ENCODE measurements at places on chromosomes 2 and 18.

DNA sequence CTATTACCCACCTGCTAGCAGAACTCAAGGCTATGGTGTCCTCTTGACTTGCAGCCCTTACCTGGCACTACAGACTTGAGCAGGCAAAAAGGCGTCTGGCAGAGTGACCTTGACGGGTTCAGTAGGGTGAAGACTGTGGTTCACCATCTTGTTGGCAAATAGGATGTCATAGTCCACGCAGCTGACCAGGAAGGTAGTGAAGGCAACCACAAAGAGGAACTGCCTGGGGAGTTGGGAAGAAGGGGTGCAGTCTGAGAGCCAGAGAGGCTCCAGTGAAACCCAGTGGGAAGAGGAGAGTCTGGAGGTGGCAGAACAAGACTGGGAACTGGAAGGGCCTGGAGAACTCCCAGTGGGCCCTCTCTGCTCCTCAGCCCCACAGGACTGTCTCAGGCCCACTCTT is 4.1 kb downstream of the ATG9A start:
- no peak for DNase-seq

DNA sequence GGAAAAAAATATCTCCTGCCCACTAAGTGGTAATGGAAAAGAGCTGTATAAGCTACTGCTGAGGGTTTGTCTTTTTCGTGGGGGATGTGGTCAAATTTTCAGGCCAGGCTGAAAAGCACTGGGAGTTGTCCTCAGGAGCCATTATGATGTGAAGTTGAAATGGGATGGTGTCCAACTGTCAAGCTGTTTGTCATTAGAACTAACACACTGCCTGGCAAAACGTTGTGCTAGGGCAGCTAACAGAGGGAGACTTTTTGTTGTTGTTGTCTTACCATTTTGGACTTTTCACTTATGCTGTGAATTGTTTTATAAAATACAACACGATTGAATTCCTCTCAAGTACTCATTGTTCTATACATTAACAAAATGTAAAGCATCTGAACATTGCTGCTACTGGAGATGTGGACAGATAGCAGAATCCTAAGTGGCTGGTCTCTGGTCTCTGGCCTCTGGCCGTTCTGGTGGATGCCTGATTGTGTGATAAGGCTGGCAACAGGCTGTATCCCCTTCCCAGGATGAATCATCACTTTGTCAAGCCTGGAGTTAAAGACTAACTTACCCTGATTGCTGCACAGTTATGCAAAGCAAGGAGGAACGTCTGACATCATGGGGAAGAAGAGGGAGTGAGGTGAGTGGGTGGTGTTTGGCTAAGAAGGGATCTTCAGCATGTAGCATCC is 2.3 kb downstream of the MYO1B start:
- DNase-seq: peak; percentile 96

DNA sequence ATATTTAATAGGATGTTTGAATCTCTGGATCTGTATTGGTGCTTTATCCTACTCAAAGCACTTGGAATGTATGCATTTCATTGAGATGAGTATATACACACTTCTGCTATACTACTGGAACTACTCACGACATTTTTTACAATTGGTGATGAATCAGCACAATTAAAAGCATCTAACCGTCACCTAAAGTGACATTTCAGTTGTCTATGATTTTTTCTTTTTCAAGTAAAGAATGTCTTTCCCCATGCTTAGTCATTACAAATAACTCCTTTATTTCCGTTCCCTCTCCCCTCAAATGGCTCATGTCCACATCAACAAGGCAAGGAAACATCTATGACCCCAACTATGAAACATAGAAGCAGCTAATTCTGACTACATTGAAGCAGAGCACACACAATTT is 77.3 kb downstream of the CLIP4 start:
- no peak for DNase-seq

- no peak for DNase-seq
These were observed 9.3 kb downstream of the ARMC9 start for GRCh38 chr2:231207734-231208133.

DNA sequence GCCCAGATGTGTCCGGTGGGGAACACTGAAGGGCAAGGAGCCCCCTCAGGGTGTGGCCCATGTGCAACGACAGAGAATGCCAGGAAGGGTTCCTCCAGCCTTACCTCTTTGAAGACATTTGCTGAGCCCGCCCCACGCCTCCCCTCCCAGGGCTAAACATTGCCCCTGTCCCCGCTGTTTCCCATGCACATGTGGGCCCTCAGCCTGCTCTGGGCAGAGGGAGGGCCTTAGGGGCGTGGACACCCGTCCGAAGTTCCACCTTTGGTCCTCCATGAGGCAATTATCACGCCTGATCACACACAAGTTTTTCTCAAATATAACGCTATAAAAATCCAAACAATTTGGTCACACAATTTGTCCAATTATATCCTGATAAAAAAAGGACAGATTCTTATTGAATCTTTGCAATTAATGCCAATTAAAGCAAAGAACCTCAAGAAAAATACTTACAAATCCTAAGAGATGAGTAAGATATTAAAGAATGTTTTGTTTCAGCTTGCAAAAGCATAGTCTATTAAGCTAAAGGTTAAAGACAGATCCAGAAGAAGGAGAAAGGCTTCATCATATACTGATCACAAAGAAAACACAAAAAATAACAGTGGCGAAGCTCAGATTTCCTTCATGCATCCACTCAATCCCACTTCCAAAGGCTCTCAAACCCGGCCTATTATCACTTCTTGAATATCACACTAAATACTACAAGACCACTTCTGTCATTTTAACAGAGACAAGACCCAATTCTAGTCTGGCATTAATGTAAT is 55.2 kb upstream of the LDLRAD4 start:
- no peak for DNase-seq
